Kidney glomerular epithelial cell (primary cell): ENCODE measurements at places on chromosomes 2 and 18.

GRCh38 chr2:5442736-5443135 is 249.4 kb upstream of the SOX11 start:
- no peak for DNase-seq

DNA sequence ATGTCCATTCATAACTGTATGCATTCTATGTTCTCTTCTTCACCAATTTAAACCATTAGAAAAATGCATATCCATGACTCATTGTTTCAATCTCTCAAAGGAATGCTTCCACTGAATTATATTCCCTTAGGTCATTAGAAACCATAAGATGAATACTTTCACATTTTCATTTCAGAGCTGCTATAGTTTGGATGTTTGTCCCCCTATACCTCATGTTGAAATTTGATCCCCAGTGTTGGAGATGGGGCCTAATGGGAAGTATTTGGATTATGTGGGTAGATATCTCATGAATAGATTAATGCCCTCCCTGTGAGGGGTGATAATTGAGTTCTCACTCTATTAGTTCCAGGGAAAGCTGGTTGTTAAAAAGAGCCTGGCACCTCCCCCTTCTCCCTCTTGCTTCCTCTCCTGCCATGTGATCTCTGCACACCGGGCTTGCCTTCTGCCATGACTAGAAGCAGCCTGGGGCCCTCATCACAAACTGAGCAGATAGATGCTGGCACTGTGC is 35.7 kb downstream of the THUMPD2 start:
- no peak for DNase-seq

DNA sequence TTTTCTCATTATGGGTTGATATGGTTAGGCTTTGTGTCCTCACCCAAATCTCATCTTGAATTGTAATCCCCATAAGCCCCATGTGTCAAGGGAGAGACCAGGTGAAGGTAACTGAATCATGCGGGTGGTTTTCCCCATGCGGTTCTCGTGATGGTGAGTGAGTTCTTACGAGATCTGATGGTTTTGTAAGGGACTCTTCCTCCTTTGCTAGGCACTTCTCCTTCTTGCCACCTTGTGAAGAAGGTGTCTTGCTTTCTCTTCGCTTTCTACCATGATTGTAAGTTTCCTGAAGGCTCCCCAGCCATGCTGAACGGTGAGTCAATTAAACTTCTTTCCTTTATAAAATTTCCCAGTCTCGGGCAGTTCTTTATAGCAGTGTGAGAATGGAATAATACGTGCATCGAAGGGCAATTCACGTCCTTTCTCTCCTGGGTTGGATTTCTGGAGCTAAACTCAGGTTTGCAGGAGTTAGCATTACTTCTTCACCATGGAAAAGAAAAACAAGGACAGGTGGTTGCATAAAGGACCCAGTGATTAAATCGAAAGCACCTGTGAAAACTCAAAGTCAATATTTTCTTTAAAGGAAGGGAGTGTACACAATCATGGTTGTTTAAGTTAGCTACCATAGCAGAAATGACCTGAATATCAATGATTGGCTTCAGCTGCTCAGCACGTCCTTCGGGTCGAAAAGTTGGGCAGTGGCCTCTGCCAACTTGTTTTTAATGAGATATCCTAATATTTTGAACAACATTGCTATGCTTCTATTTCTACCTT is 54.1 kb downstream of the CDC42EP3 start:
- DNase-seq = no peak

DNA sequence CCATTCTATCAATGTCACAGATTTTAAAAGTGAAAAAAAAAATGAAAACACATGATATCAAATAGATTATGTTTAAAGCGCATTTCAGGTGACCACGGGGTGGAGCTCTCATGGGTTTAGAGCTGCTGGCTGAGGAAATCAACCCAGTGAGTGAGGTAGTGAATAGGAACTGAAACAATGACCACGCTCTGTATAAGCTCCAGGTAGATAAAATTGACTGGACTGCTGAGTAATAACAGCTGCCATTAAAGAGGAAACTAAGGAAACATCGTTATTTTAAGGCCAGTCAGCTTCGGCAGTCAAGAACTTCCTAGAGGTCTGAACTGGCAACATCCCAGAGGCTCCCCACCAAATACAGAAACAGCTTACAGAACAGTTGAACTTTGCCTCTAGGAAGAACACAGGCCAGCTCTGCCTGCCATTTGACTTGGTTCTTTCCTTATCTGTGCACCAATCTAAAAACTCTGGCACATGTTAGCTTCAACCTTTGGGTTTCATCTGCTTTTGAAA is 185.9 kb downstream of the PDE1A start:
- peak; percentile 29 for DNase-seq

DNA sequence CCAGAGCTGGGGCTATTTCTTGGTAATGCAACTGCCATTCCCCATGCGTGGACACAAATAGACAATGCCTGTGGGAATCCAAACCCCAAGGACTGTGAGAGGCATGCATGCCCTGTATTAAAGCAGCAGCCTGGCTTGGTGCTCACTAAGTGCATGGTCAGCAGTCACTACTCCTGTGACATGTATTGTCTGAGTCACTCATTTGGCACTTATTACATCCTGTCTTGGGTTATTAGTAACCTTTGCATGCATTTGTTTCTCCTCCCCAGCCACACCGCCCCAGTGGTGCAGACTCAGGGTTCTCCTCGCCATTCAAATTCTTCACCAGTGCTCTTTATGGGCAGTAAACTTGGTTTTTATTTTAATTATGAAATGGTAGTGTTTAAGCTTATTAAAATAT is 30.2 kb downstream of the PRKCE start:
- DNase-seq = peak; percentile 75
